ENCODE measurements at places on chromosomes 1 and 21. TPM values are rescaled to one million over a fixed set of nuclear protein-coding genes. Genes with fewer than 3 reads are reported as not detected.

TAF13 gene
- 43.4 TPM for total RNA-seq

GSTM3 gene
- 273 TPM for total RNA-seq

VWA5B1 gene
- total RNA-seq: not detected

NLRP3 gene
- total RNA-seq: 1.7 TPM

PTPRC gene
- total RNA-seq: 39.1 TPM

TMPRSS15 gene
- not detected for total RNA-seq

TAL1 gene
- total RNA-seq: 3.6 TPM

PUM1 gene
- total RNA-seq: 45.8 TPM

SELL gene
- total RNA-seq: 0.38 TPM

OPRD1 gene
- not detected for total RNA-seq

NCF2 gene
- 23.1 TPM for total RNA-seq

BCL2L15 gene
- 2.2 TPM for total RNA-seq

SNRNP40 gene
- total RNA-seq: 53.4 TPM

OR2L13 gene
- not detected for total RNA-seq

JAM2 gene
- 10.5 TPM for total RNA-seq

FCRL1 gene
- total RNA-seq: not detected

EXO1 gene
- total RNA-seq: 1.5 TPM

SPRR2B gene
- 1.9 TPM for total RNA-seq

GPR137B gene
- total RNA-seq: 4.4 TPM

MEX3A gene
- total RNA-seq: 0.53 TPM
